ENCODE measurements at places on chromosomes 11 and 22.
A peak's percentile ranks its signal among the peaks of the same experiment; 100 is the strongest.

DNA sequence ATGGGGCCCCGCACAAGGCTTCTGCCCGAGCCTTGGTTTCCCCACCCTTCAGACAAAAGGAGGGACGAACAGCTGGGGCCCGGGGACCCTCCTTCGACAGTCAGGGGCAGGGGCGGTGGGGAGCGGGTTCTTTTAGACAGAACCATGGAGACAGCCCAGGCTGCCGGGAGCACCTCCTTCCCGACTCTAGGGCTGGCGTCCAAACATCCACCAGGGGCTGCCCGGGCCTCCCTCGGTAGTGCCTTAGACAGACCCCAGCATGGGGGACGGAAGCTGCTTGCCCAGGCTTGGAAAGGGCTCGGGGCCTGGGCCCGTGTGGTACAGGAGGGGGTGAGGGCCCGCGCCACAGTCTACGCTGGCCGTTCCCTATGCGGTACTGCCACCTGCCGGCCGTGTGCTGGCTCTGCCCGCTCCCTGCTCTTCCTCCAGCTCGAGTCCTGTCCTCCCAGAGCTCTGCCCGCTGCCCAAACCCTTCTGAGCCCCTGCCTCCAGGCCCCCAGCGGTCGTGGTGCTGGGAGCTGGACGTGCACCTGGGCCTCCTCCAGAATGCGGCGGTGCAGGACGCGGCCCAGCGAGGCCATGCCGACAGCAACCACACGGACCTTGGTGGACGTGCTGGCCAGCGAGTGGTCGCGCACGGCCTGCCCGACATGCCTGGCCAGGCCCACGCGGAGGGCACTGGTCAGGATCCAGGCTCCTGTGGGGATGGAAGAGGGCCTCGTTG lies 20.1 kb downstream of the TSSC4 start:
- DNase-seq = peak; percentile 74

GRCh38 chr11:63001456-63001855 lies 14.2 kb downstream of the SLC22A8 start:
- DNase-seq = no peak

GRCh38 chr11:72331761-72332160 lies 87.8 kb upstream of the PHOX2A start:
- DNase-seq = no peak

- DNase-seq = no peak
Observed at GRCh38 chr11:64170419-64170818, 4.5 kb upstream of the MACROD1 start.

- no peak for DNase-seq
Observed at GRCh38 chr11:95042239-95042638, 7.0 kb upstream of the KDM4F start.

Data from NT2/D1 (cell line).